ENCODE measurements at places on chromosomes 12 and 14.

GRCh38 chr12:12546314-12546772 lies 16.3 kb downstream of the DUSP16 start:
- no peak for DNase-seq

DNA sequence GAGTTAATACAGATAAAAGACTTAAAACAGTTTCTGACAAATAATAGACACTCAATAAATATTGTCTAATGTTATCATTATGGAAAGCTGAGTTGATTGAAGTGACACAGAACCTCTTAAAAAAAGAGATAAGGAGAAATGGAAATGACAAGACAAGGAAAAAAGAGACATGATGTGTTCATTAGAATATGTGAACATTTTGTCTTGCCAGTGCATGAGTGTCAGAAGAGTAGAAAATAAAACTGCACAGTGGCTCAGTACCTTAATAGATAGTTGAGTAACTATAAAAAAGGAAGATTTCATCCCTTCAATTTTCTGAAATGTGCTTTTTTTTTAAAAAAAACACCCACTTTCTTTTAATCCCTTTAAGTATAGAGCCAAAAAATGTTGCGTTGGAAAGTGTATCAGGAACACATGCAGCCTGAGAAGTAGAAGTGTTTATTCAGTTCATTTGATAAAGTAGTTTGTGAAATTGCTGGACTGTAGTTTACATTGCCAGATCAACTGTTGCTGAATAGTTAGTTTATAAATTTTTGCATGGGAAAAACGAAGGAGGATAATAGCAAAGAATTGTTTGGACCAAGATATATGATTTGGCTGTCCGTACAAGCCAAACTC lies 56.6 kb upstream of the ACSS3 start:
- DNase-seq: no peak

- DNase-seq: no peak
These were observed 77.2 kb downstream of the RPL10L start for GRCh38 chr14:46574221-46574977.

- DNase-seq: no peak
These were observed 19.6 kb downstream of the RIMBP2 start for GRCh38 chr12:130696379-130697100.

DNA sequence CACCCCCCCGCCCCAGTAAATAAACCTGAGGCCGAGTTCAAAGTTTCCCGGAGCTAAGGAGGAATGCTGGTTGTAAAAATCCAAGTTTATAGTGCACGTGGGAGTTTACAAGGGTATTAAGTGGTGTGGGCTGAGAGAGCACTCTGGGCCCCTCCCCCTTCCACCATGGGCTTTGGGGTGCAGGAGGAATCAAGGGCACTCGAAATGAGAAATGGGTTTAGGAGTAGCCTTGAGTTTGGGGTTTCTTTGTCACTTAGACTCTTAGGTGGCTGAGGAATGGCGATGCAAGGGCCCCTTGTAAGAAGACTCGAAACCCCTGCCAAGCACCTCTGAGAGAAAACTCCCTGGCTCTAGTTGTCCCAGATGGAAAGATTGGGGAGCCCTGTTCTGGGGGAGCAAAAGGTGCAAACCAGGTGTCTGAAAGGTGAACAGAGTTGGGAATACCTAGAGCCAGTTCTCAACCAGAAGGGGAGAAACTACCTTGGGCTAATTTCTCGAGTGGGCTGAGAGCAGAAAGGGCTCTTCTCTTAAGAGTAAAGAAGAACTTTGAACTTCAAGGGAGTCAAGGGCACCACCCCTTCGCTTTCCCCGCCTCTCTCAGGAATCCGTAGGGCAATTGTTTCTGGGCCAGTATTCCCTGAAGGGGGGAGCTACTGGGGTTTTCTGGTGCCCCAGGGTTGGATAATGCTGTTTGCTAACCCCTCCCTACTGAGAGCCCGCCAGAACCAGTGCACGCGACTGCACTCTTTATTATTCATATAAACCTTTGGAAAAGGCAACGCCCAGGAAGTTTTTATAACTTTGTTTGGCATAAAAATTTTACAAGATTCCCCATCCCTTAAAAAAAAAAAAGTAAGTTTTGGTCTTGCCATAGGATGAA lies 4.0 kb upstream of the HOTAIR start:
- no peak for DNase-seq

GRCh38 chr12:8065991-8066594 lies at the start of gene C3AR1:
Gene C3AR1, minus strand, starts transcription at chr12:8066359. Its CDS starts 6,174 bp downstream, at chr12:8060185.
- DNase-seq: no peak

DNA sequence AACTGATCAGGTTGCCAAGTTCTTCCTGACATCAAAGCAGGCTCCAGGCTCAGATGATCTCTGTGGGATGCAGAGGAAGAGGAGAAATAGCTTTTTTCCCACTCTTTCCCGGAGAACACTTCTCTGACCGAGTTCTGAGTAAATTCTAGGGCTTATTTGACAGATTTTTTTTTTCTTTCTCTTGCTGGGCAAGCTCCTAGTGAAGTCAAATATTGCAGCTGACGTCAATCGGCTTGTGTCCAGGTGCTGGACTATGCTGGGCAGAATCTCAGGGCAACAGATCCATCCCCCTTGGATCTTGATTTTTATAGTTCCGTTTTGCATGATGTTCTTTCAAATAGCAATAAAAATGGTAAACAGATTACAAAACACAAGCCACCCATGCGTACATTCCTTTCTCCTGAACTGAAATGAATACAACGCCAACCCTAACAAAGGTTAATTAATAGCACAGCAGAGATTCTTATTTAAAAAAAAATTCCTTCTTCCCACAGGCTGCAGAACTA lies 182.2 kb downstream of the NOVA1 start:
- DNase-seq: no peak

DNA sequence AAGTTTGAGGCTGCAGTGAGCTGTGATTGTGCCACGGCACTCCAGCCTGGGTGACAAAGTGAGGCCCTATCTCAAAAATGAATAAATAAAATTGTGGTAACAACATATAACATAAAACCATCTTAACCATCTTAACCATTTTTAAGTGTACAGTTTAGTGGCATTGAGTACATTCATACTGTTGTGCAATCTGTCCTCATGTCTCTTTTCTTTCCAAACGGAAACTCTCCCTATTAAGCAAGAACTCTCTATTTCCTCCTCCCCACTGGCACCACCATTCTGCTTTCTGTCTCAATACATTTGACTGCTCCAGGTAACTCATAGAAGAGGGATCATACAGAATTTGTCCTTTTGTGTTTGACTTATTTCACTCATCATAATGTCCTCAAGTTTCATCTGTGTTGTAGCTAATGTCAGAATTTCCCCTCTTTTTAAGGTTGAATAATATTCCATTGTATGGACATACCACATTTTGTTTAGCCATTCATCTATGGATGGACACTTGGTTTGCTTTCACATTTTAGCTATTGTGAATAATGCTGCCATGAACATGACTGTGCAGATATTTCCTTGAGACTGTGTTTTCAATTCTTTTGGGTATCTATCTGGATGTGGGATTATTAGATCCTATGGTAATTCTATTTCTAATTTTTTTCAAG lies 4.4 kb upstream of the MARK3 start:
- no peak for DNase-seq

DNA sequence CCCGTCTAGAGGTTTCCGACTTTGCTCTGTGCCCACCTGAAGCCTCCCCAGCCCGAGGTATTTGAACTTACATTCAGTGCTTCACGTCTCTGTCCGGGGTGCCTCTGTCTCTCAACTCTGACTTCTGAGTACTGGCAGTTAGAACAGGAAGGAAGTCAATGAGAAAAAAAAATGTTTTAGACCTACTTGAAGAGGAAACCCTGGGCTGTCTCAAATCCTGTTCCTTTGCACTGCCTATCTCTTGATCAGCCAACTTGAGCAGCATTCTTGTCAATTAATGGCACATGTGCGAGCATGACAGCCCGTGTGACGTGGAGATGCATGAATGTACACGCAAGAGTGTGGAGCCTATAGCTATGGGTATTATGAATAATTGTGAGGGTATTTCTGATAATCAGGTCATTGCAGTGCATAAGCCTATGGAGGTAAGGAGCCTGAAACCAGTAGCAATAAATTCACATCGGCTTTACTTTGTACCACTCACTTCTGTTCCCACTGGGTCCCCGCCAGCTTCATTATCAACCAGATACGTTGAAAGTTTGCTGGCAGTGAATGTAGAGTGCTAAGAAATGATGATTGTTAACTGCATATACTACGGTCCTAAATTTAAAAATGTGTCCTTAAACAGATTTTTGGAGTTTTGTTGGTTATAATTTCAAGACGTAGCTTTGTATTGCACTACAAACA lies at the start of gene ARHGDIB:
Gene ARHGDIB, minus strand, starts transcription at position 136 of the 687 bp plus-strand sequence. CDS start 10,889 bp downstream, outside the sequence.
- no peak for DNase-seq

Measured in substantia nigra (tissue), 51 donors.